ENCODE measurements at places on chromosomes 1 and 21. TPM values are rescaled to one million over a fixed set of nuclear protein-coding genes. Genes with fewer than 3 reads are reported as not detected.

GRCh38 chr1:162217706-162218105 lies 148.2 kb downstream of the NOS1AP start:
- no peaks in the 10 kb centered on the region for H3K27me3 ChIP-seq
- H3K27ac ChIP-seq: peak overlapping the region; percentile 14
- no peaks in the 10 kb centered on the region for H3K36me3 ChIP-seq
- H3K4me3 ChIP-seq: no peak overlapping the region
- H3K4me1 ChIP-seq: peaks cover 60% of the 10 kb centered on the region

- H3K27me3 ChIP-seq: no peaks in the 10 kb centered on the region
- H3K4me1 ChIP-seq: peaks cover 20% of the 10 kb centered on the region
- no peak overlapping the region for H3K4me3 ChIP-seq
- no peak for DNase-seq
- H3K27ac ChIP-seq: no peak overlapping the region
These were observed 9.1 kb upstream of the PDIK1L start for GRCh38 chr1:26102526-26102925.

- H3K4me1 ChIP-seq: no peaks in the 10 kb centered on the region
- no peak overlapping the region for H3K27ac ChIP-seq
- H3K27me3 ChIP-seq: no peaks in the 10 kb centered on the region
- no peak overlapping the region for H3K4me3 ChIP-seq
- no peaks in the 10 kb centered on the region for H3K36me3 ChIP-seq
These were observed 3.8 kb upstream of the ATP6V1G3 start for GRCh38 chr1:198544265-198544664.

DNA sequence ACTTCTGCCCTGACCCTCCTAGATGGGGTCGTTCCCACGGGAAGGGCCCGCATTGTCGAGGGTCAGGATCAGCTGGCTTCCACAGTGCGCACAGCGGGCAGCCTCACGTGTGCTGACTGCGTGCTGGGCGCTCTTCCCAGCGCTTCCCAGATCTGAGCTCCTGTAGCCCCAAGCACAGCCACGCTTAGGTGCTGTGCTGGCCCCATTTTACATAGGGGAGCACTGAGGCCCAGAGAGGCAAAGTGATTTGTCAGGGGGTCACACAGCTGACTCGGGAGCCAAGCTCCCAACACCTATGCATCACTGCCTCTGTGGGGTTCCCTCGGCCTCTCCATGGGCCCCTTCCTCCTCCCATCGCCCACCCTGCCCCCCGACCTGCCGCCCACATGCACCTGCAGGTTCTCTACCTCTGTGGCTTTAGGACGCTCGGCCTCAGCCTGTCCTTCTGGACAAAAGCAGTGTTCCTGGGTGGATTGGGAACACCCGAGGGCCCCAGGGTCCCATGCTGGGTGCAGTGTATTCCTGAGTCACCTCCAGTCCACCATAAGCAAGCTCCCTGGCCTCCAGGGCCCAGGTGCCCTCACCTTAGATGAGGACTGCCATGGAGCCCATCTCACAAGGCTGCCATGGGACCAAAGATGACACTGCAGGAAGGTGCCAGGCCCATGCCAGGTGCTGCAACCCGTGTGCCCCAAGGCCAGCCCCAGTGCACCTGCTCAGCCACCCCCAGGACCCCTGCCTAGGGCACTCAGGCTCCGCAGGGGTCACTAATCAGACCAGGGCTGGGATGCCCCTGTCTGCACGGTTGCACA lies 23.3 kb downstream of the TFF3 start:
- H3K27ac ChIP-seq: no peak overlapping the region
- H3K27me3 ChIP-seq: peaks cover 6% of the 10 kb centered on the region
- no peak for DNase-seq
- H3K4me3 ChIP-seq: no peak overlapping the region

DNA sequence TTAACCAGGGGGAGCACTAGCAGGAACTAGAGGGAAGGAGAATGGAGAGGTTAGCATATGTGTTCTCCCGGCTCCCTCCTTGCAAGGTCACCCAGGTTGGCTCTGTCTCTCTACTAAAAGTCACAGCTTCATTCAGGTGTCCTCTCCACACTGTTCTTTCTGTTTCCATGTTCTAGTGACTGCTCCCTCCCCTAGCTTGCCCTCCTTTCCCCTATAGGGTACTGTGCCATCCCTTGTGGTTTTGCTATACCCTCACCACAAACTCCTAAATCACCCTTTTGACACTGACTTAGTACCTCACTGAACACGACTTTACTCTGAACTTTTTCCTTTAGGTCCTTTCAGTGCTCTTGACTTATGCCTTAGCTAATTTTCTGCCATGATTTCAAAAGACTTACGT lies 389.3 kb downstream of the ST6GALNAC3 start:
- H3K4me1 ChIP-seq: peaks cover 5% of the 10 kb centered on the region
- H3K27me3 ChIP-seq: no peaks in the 10 kb centered on the region
- no peak overlapping the region for H3K4me3 ChIP-seq

DNA sequence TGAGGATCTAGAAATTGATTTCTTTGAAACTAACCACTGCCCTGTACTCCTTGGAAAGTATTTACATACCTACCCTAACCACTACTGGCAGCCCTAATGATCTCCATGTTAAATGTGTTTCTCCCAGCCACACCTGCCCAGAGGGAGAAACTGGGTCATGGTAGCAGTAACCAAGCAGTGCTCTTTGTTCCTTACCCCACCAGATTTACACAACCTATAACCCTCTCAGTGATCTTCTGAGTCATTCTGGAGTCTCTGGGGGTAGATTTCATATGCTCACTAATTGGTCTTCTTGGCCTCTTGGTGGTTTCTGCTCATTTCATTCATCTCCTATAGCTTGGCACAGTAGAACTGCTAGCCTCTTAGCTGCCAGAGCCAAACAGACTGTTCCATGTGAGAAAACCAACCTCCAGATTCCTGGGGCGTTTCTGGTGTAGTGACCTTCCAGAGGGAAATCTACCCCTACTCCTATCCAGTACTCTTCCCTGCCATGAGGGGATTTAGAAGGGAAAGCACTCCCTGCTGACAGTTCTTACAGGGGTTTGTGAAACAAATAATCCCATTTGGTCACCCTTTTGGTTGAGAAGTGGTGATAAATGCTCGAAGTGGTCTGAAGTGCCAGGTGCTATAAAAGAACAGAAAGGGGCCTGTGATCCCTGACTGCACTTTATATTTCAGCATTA lies 36.2 kb upstream of the LRIG2 start:
- H3K4me1 ChIP-seq: peaks cover 17% of the 10 kb centered on the region
- no peak overlapping the region for H3K27ac ChIP-seq

- no peak overlapping the region for H3K27ac ChIP-seq
- peaks cover 53% of the 10 kb centered on the region for H3K27me3 ChIP-seq
- H3K4me1 ChIP-seq: peaks cover 2% of the 10 kb centered on the region
- DNase-seq: no peak
These were observed 2.7 kb upstream of the PRDM16 start for GRCh38 chr1:3066250-3066711.

GRCh38 chr21:37737996-37738395 lies 178.3 kb downstream of the KCNJ6 start:
- no peak overlapping the region for H3K4me3 ChIP-seq
- H3K27me3 ChIP-seq: peaks cover 49% of the 10 kb centered on the region
- no peak for DNase-seq

DNA sequence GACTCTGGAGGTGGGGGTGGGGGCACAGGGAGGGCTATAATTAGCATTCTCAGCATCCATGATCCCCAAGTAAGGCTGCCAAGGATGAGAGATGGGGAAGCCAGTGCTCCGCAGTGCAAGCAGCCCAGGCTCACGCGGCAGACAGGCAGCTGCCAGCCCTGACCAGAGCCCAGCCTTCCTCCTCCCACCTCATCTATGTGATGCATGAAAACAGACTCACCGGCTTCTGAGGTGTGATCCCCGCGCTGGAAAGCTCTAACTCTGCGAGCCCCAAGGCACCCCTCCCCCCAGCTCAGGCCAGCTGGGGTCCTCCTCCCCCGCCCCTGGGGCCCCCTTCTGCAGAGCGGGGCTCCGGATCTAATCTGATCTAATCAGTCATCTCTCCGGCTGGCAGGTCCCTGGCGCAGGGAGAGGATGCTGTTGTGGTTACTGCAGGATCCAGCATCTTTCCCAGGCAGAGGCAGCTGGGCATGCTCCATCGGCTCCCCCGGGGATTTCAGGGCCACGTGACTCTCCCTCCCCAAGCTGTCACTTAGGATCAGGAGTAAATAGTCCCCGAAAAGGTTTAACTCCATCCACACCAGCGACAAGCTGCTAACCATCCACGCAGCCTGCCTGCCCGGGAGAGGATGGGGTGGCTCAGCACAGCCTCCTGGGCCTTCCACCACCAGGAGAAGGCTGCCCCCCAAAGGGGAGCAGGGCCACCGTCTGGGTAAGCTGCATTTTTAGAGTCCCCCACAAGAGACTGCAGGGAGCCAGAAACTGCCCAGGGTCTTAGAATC lies at the start of gene PLEKHA6:
Gene PLEKHA6, minus strand, starts transcription at position 456 of the 782 bp plus-strand sequence. CDS start 86,202 bp downstream, outside the sequence.
- H3K27me3 ChIP-seq: no peaks in the 10 kb centered on the region
- H3K27ac ChIP-seq: peak within 1 kb of the TSS; percentile 85
- DNase-seq: no peak
- peaks cover 30% of the 10 kb centered on the region for H3K4me1 ChIP-seq

GRCh38 chr1:160662910-160663309 lies 16.1 kb upstream of the SLAMF1 start:
- DNase-seq: no peak
- no peaks in the 10 kb centered on the region for H3K36me3 ChIP-seq
- H3K27ac ChIP-seq: no peak overlapping the region
- no peak overlapping the region for H3K4me3 ChIP-seq
- no peaks in the 10 kb centered on the region for H3K4me1 ChIP-seq
- H3K27me3 ChIP-seq: no peaks in the 10 kb centered on the region

DNA sequence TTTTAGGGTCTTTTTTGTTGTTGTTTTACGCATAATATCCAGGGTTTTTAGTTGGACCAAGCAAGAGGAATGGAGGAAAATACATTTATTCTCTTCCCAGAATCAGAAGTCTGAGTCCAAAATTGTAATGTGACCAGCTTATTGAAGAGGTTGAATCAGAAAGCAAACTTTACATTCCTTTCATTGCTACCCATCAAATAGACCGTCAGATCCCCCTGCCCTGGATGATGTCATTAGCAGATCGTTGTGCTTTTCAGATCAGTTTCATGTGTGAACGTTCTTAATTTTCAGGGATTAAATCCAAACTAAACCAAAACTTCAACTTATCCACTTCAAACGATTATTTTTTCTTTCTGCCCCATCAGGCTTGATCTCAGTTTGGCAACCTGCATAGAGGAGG lies 85.7 kb upstream of the NGF start:
- no peak overlapping the region for H3K4me3 ChIP-seq
- H3K4me1 ChIP-seq: no peaks in the 10 kb centered on the region
- no peaks in the 10 kb centered on the region for H3K36me3 ChIP-seq
- no peaks in the 10 kb centered on the region for H3K27me3 ChIP-seq
- no peak overlapping the region for H3K27ac ChIP-seq

- no peaks in the 10 kb centered on the region for H3K36me3 ChIP-seq
- peaks cover 8% of the 10 kb centered on the region for H3K4me1 ChIP-seq
- H3K4me3 ChIP-seq: no peak overlapping the region
- no peak for DNase-seq
- no peaks in the 10 kb centered on the region for H3K27me3 ChIP-seq
These were observed 16.7 kb downstream of the SLC6A9 start for GRCh38 chr1:44014365-44015104.

DNA sequence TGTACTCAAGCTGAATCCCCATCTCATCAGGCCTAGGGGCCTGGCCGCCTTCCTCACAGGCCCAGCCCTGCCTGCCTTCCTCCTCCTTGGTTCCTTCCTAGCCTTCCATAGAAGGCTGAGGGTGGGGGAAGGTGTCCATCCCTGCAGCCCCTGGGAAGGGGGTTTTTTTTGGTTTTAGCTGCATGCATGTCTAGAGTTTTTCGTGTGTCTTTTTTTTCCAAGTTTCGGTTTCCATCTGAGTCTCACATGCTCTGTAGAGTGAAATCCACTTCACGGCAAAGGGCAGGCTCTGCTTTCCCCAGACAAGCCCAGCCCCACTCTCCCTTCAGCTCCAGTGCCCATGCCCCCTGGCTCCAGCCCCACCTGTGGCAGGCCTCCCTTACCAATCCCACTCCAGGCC lies 32.1 kb downstream of the GRHL3 start:
- H3K27me3 ChIP-seq: no peaks in the 10 kb centered on the region
- no peak overlapping the region for H3K27ac ChIP-seq
- H3K36me3 ChIP-seq: peaks cover 23% of the 10 kb centered on the region
- no peak overlapping the region for H3K4me3 ChIP-seq
- peaks cover 18% of the 10 kb centered on the region for H3K4me1 ChIP-seq

DNA sequence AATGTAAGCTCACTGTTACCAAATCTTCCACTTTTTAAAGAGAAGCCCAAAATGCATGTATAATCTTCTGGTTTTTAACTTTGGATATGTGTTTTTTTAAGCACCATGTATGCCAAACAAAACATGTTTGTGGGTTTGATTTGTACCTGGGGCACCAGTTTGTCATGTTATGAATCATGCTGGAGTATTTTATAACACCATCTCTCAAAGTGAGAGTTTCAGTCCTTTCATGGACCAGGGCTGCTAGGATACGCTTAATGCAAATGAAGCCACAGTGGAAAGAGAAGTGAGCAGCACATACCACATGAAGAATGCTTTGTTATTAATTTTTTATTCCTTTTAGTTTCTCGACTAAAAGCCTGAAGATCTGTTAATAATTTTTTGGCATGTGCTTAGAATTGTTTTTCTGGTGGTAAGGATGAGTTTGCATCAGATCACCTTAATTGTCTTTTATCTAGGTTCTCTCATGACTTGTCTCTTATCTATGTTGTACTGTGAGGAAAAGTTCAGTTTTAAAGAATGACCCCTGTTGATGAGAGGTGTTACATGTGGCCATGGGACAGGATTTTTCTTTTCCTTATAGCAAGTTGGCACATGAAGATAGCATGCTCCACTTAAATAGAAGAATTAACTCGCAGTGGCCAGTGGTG lies 2.0 kb upstream of the RABGAP1L start:
- no peaks in the 10 kb centered on the region for H3K36me3 ChIP-seq

DNA sequence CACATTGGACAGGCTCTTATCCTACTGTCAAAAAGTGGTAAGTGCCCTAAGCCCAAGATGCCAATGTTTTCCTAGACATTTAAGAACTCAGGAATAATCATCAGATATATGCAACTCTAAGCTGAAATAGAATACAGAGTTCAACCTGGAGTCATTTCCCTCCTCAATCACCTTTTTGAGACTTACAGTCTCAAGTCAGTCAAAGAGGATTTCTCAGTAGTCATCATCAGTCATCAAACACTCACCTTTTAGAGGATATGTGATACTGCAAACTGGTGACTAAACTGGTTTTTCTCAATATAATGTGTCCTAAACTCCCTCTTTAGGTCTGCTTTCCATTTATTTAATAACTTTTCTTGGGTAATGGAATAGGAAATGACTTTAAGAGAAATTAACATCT lies 145.3 kb upstream of the ADAMTS5 start:
- H3K4me3 ChIP-seq: no peak overlapping the region
- peaks cover 13% of the 10 kb centered on the region for H3K4me1 ChIP-seq
- no peak for DNase-seq
- H3K27ac ChIP-seq: peak overlapping the region; percentile 24

The FCER1G gene
- total RNA-seq: not detected

The CITED4 gene
- 101 TPM for total RNA-seq

The NDUFS2 gene
- 93.1 TPM for total RNA-seq

The ETV3 gene
- 41.0 TPM for total RNA-seq

The OBSCN gene
- total RNA-seq: 17.2 TPM

The CFHR4 gene
- not detected for total RNA-seq

The F11R gene
- 66.8 TPM for total RNA-seq

All from type B pancreatic cell (in vitro differentiated cells).